Stimulated activated CD8-positive, alpha-beta memory T cell treated with anti-CD3 and anti-CD28 coated beads, Interleukin-7, amount 100 ng/mL, for 1 hour (primary cell): ENCODE measurements at places on chromosomes 1 and 21.

GRCh38 chr1:209866201-209866600 is 38.4 kb downstream of the UTP25 start:
- DNase-seq: no peak

DNA sequence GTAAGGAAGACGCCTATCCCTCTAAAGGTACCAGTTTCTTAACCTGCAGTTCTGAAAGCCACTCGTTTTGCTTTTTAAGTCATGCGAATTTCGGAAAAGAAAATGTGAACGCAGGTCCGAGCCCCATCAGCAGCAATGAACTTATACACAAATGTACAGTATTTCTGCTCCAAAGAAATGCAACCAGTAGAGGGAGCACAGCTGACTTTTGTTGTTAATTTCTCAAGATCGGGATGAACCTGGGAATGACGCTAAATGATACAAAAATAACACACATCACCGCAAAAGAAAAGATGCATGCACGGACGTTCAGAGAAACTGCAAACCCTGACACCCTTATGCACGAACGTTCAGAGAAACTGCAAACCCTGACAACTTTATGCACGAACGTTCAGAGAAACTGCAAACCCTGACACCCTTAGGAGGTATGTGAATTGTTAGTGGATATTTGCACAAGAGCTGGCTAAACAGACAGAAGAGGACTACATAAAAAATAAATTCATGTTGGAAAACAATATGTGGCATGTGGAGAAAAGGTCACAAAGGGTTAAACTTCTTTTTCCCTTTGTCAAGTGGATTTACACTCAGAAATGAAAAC is 3.5 kb upstream of the TIAM1 start:
- DNase-seq: no peak

GRCh38 chr1:226980565-226981385 is 40.7 kb downstream of the COQ8A start:
- DNase-seq: no peak

GRCh38 chr1:117821774-117822482 is 107.5 kb downstream of the GDAP2 start:
- no peak for DNase-seq

DNA sequence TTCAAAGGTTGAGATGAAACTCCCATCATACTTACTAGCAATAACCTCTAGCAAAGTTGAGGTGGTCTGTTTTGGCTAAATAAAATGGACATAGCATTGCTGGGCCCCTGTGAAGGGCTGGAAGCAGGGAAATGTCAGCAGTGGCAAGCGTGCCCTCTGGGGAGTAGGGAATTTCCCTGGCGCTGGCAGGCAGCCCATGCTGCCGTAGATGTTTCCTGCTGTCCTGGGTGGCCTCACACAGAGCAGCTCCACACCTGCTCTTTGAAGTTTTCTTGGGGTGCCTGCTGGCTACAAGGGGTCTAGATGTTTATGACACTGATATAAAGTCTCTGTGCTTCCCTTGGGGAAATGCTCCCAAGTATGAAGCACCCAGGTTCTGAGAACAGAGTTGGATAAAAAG is 30.2 kb downstream of the ADARB1 start:
- no peak for DNase-seq

DNA sequence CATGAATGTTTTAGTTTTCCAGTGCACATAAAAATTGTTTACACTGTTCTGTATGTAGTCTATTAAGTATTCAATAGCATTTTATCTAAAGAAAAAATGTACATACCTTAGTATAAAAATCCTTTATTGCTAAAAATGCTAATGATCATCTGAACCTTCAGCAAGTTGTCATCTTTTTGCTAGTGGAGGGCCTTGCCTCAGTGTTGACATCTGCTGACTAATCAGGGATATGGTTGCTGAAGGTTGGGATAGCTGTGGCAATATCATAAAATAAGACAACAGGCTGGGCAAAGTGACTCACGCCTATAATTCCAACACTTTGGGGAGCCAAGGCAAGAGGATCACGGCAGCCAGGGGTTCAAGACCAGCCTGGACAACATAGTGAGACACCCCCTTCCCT is 9.0 kb downstream of the DYNLT5 start:
- no peak for DNase-seq

- DNase-seq: no peak
Observed at GRCh38 chr1:146035048-146035423, 13.5 kb upstream of the HJV start.

GRCh38 chr1:104467590-104467989 is 717.9 kb downstream of the AMY1C start:
- no peak for DNase-seq

GRCh38 chr1:116123837-116124533 is 12.8 kb downstream of the MAB21L3 start:
- no peak for DNase-seq

DNA sequence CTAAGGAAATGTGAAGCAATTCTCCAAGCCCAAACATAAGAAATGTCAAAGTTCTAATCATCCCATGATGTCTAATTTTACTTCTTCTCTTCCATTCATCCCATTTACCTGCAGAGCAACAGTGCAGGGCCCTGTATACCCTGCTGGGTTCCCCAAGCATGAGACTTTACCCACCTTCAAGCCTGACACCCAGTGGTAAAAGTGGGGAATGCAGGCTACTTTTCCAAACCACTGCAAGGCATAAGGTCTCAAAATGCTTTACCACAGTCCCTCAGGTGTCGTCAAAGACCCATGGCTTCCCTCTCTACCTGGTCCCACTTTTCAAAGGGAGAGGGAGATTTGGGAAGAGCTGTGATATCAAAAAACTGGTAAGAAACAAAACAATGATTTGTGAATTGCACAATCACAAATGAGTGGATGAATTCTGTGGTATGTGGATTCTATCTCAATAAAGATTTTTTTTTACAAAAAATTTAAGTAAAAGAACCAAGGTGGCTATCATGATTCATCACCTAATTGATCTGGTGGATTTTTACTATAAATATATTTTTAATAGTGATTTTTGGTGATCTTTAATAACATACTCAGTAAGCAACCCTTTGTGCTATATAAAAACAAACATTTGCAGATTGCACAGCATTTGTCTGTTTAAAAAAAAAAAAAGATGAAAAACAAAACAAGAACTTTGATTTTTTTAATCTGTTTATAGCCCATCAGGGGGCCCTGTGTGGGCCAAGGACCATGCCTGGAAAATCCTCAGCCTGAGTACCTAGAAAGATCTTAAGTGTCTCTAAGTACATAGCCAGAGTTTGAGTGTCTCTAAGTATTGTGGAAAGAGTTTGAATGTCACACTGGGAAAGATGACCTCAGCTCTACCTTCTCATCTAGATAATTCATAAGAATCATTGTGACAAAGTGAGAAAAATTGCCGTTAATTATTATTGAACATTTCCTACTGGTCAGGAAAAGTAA is 73.1 kb upstream of the GJB5 start:
- no peak for DNase-seq

GRCh38 chr1:159279773-159280172 is 22.4 kb upstream of the FCER1A start:
- no peak for DNase-seq

- DNase-seq: no peak
Observed at GRCh38 chr21:42835211-42835610, 44.1 kb downstream of the WDR4 start.

- DNase-seq: no peak
Observed at GRCh38 chr1:178659789-178660208, 65.2 kb upstream of the RALGPS2 start.

DNA sequence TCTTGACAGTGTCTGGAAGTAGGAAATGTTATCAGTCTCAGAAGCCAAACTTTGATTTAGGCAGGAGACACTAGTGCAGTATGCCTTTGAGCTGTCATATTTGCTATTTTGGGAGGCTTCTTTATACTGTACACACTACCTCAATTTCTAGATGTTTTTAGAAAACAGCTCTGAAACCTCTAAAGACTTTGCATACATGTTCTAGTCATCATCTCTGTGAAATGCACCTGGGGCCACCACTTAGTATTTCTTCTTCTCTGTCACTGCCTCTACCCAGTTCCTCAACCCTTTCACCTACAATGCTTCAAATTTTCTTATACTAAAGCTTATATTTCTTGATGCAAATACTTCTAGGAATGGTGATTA is 29.1 kb upstream of the PLA2G4A start:
- DNase-seq: no peak

GRCh38 chr1:212137854-212138253 is 102.3 kb downstream of the DTL start:
- DNase-seq: no peak

GRCh38 chr1:114111731-114112641 is 41.7 kb downstream of the SYT6 start:
- DNase-seq: no peak

GRCh38 chr1:109559995-109560394 is 11.6 kb downstream of the GNAI3 start:
- DNase-seq: no peak

- no peak for DNase-seq
Observed at GRCh38 chr1:167090314-167090942, at the start of gene GPA33. TSS of gene GPA33 (minus strand) at chr1:167090377. CDS start at chr1:167090287, 90 bp downstream.

DNA sequence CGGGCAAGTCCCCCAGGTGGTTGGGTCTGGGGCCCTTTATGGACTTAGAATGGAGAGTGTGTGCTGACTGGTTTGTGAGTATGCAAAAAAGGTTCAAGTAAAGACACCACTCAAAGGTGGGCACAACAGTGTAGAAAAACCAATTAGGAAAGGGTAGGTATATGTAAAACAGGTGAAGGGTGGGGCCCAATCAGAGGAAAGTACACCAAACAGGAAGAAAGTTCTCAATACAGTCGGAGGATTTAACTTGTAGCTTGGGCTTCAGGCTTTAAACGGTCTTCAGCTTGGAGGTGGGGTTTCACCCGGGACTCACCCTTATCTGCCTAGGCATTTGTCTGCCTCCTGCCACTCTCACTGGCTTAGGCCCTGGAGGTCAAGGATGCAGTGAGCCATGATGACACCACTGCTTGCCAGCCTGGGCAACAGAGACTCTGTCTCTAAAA is 6.8 kb upstream of the PUM1 start:
- no peak for DNase-seq

DNA sequence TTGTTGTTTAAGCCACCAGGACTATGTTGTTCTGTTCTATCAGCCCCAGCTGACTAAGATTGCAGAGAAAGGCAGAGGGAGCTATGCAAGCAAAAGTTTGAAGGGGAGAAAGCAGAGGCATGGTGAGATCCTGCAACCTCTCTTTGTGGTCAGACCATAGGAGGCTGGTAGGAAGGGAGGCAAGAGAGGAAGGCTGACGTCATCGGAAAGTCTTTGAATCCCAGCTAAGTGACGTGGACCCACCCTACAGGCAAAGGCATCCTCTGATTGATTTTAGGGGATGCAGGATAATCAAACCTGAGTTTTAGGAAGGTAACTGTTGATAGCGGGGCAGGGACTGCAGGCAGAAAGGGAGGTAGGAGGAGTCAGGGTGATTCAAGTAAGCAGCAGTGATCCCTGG is 23.3 kb upstream of the TNNI1 start:
- DNase-seq: no peak

- no peak for DNase-seq
Observed at GRCh38 chr1:176178316-176178715, 28.8 kb downstream of the COP1 start.

GRCh38 chr1:243503155-243503554 is 247.3 kb downstream of the SDCCAG8 start:
- DNase-seq: no peak

GRCh38 chr1:63703701-63704107 is 70.1 kb upstream of the ROR1 start:
- no peak for DNase-seq

DNA sequence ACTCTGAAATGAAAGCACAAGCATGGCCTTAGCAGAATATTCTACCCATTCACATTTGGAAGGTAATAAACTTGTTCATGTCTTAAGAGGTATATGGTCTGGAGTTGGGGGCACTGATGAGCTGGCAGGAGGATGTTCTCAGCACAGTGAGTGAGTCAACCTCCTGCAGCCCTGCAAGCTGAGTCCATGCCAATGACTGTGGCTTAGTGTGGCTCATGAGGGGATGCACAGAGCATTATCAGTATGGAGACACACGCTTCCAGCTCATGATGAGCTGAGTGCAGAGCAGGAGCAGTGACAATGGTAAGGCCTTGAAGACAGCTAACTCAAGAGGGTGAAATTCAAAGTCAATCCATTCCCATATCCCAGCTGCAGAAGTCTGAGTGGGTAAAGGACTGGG is 102.3 kb downstream of the TNFSF18 start:
- no peak for DNase-seq

GRCh38 chr1:150557813-150558212 is 8.6 kb downstream of the ADAMTSL4 start:
- DNase-seq: no peak
